Putamen (tissue), 1 donor: ENCODE measurements at places on chromosomes 2 and 18.

DNA sequence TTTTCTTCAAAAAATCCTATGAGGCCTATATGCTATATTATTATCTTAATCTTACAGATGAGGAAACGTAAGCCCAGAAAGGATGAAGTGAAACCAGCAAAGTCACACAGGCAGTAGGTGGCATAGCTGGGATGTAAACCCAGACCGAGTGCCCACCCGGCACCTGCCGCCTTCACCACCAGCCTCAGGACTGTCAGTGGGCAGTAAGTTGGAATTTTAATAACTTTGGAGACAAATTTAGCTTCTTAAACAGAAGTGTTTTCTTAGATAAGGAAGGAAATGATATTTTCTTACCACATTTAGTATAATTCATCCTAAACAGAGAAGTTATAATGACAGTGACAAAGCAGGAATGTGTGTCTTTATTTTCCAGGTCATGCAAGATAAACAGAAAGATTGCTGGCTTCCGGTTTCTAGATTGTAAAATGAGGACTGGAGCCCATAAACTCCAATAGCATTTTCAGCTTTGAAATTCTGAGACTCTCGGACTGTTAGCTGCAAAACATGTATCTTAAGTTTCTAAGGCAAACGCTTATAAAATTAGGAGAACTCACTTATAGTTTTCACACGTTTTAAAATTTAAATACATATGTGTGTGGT lies 59.3 kb downstream of the CD8B2 start:
- no peak for DNase-seq

DNA sequence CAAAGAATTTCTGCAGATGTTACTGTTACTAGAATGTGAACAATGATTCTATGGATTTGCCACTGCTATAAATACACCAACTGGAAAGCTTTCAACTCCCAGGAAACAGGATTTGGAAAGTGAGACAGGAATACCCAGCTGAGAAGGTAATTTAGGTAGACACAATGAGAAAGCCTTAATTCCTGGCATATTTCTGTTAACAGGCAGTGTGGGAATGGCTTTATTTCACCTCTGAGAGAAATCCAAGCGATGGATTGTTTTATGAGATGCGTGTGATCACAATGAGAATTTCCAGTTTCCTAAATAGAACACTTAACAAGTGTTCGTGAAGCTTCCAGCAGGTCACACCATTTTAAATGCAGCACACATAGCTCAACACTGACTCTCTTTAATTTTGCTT lies 133.0 kb downstream of the SLC8A1 start:
- DNase-seq: no peak

DNA sequence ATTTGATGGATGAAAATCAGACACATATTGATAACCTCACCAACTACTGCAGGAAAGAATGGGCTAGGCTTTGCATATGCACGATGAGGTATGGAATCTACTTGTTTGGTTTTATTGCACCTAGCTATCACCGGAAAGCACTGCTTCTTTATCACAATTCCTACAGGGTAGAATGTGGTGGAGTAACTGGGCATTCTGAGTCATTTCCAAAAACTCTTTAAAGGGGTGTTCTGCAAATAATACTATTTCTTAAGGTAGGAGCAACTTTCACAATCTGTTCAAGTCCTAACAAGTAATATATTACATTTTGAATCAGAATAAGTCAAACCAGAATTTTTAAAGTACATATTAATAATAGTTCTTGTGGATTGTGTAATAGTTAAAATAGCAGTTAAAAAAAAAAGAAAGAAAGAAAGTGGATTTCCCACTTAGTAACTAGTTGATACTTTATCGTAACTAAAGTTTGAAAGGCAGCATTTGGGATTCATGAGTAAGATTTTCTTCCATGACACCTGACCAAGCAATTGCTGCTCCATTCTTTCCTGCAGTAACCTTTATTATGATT lies 40.5 kb downstream of the INO80C start:
- DNase-seq: no peak

- no peak for DNase-seq
These were observed 33.1 kb upstream of the LNPK start for GRCh38 chr2:176035013-176035691.

GRCh38 chr18:78974115-78974761 lies 5.4 kb upstream of the SALL3 start:
- DNase-seq: no peak

- DNase-seq: no peak
These were observed 63.5 kb upstream of the NFE2L2 start for GRCh38 chr2:177328056-177328455.

GRCh38 chr2:30446602-30447148 lies 371 bp upstream of the LCLAT1 start:
- no peak for DNase-seq

DNA sequence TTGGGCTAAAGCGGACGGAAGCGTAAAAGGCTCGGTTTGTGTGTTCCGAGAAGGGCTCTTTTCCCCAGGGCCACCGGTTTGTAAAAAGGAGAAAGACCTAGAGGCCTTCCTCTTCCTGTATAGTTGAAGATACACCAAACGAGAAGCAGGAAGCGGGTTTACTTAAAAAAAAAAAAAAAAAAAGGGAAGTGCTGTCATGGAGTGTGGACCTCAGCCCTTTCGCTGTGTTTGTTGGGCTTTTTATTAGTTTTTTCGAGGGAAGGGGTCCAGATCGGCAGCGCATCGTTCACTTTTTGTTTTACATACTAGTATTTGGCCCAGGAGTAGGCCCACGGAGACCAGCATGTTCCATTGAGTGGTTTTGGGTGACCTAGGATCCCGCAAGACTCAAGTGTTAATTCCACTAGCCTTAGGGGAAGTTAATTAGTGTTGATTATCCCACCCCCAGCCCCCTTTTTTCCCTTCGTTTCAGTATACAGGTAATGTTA lies 676 bp downstream of the ACTR2 start:
- peak; percentile 38 for DNase-seq

DNA sequence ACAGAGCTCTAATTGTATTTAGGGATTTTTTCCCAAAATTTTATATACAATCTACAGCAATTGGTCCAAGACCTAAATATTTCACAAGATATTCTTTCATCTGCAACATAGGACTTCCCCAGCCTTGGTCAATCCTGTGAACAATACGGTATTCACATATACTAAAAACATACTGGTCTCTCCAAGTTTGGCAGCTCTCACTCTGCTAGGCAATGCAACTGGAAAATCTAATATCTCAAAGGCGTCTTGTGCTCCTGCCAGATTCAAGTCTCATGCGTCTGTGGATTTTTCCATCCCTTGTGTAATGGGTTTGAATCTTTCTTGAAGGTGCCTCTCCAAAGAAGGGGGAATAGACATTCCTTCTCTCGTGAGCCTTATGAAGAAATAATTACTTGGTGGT lies 27.4 kb upstream of the MBOAT2 start:
- no peak for DNase-seq

- no peak for DNase-seq
These were observed 17.3 kb upstream of the CNDP2 start for GRCh38 chr18:74478880-74479279.

GRCh38 chr2:169704160-169704708 lies 10.0 kb downstream of the PHOSPHO2 start:
- DNase-seq: no peak

DNA sequence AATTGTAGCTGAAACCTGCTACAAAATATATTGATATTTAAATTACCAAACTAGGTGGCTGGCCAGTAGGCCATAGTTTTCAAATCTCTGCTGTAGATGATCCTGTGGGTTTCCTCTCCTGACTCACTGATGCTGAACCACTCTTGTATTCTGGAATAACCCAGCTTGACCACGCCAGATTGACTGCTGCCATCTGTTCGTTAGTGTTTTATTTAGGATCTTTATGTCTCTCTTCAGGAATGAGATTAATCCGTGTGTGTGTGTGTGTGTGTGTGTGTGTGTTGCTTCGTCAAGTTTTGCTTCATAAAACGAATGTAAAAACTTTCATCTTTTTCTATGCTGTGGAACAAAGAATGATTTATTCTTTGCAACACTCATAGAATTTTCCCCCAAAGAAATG lies 187.1 kb downstream of the DYSF start:
- DNase-seq: no peak

DNA sequence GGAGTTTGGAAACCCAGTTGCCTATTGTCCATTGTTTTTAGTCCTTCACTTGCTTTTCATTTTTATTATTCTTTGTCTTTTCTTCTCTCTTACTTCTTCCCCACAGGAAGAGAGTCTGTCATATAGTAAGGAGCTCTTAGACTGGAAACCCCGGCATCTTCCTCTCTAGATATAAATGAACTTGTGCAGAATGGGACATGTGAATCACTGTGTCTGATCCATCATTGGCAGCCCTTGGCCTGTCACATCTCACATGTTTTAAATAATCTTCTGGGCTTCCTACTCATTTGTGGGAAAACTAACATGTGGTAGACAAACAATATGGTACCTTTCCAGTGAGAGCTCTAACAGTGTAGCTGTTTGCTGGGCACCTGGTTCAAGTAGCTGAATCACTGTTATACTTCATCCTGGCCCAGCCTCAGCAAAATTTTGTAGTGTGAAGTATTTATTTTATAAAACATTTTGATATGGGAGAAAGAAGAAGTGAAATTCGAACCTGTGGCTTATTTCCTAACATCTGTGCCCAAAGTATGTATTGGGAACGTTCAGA lies 112.8 kb downstream of the PHLPP1 start:
- DNase-seq: no peak

DNA sequence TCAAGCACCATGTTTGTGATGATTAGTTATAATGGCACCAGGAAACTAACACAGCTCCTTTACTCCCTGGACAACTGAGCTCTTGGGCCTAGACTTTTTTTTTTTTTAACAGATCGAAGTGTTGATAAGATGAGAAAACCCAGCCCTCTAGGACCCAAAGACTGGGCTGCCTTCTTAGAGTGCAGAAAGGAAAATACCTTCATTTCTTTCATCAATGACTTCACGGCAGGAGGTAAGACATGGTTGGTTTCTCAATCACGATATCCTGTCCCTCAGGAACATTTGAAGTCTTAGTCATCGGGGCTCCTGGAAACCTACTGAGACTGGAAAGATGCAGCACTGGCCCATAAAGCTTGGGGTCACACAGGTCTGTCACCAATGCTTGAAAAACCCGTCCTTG lies 84.7 kb downstream of the TNFRSF11A start:
- no peak for DNase-seq

GRCh38 chr2:197706839-197707207 lies 1.7 kb downstream of the MARS2 start:
- DNase-seq: no peak

DNA sequence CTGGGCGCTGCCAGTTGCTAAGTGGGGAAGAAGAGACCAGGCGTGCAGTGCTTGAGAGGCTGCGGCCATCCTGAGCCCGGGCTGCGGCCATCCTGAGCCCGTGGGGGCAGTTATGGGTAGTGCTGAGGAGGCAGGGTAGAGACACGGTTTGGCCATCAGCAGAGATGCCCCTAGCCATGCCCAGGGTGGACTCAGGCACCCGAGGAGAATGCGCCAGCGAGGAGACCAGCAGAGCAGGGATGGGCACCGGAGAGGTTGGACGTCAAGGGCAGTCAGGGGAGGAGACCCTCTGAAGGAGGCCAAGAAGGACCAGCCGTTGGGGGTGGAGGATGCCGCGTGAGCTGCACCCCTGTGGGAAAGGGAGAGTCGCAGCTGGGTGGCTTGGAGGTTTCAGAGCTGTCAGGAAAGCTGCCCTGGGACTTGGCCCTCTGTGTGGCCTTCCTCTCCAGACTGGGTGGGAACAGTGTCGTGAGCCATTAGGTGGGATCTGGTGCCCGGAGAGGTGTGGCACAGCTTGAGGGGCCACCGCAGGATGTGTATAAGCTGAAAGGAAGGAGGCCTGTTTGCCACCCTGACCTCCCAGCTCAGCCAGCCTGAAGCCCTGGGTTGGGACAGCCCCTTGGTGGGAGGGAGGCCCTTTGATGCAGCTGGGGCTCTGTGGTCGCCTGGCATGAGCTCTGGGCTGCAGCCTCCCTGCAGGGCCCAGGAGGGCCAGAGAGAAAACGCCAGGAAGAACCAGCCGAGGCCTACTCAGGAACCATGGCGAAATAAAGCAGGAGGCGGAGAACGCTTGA lies 56.0 kb downstream of the SH3BP4 start:
- DNase-seq: no peak
